ENCODE measurements at places on chromosomes 2 and 18.

DNA sequence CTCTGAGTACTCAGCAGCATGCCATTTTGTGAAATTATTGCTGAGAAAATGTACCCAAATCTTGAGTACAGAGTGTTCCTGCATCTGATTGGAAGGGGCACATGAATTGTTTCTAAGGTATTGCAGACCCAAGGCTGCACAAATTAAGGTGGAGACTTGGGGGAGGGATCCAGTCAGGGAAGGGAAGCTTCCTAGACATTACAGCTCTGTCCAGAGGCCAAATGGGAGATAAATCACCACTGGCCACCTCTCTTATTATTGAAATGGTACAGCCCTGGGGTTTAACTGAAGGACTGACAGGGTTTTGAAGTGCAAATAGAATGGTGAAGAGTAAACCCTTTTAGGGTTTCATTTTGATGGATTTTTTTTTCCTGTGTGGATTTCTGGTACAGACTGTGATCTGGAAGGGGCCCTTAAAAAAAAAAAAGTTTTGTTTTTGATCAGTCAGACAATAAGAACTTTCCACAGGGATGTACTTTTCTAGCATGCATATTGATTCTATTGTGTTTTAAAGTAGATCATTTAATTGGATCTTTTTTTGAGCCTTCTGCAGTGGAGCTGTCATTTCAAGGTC, 119.4 kb downstream of the GREB1L start:
- no peak for DNase-seq

GRCh38 chr2:33215299-33215698, 261.1 kb upstream of the RASGRP3 start:
- no peak for DNase-seq

GRCh38 chr2:124027182-124027581, 2.1 kb downstream of the CNTNAP5 start:
- DNase-seq = no peak

DNA sequence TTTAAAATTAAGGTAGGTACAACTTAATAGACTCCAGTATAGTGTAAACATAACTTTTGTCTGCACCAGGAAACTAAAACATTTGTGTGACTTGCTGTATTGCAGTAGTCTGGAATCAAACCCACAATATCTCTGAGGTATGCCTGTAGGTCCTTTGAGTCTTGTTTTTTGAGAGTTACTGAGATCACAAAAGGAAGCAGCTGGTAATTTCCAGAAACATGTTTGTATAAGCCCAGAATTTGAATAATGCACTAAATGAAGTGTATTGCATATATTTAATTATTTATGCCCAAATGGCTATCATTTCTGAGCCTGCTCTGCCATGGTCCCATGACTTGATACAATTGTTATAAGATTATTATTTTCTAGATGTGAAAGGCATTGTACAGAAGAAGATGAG, 143.3 kb upstream of the LYPD6 start:
- no peak for DNase-seq

GRCh38 chr18:39057423-39058064, 1491.9 kb upstream of the CELF4 start:
- no peak for DNase-seq

GRCh38 chr2:37523814-37524362, 147.6 kb downstream of the CDC42EP3 start:
- no peak for DNase-seq

DNA sequence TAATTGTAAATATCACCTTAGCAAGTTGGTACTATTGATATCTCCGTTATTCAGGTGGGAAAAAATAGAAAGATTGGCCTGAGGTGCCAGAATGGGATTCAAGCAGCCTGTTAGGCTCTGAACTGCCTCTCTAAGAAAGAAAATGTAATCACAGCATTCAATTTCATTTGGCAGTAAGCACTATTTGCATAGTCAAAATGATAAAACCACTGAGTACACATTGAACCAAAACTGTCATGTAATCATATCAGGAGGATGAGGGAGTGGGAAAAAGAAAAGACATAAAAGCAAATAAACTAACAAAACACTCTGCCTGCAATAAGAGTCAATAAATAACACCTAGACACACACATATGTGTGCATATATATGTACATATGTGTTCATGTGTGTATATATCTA, 103.9 kb upstream of the TACR1 start:
- DNase-seq = no peak

- DNase-seq = no peak
These were observed 37.8 kb downstream of the GATA6 start for GRCh38 chr18:22207021-22207758.

- no peak for DNase-seq
These were observed 65.3 kb downstream of the CCDC93 start for GRCh38 chr2:117948615-117949014.

GRCh38 chr2:28991021-28991420, 9.9 kb downstream of the TOGARAM2 start:
- DNase-seq = no peak

DNA sequence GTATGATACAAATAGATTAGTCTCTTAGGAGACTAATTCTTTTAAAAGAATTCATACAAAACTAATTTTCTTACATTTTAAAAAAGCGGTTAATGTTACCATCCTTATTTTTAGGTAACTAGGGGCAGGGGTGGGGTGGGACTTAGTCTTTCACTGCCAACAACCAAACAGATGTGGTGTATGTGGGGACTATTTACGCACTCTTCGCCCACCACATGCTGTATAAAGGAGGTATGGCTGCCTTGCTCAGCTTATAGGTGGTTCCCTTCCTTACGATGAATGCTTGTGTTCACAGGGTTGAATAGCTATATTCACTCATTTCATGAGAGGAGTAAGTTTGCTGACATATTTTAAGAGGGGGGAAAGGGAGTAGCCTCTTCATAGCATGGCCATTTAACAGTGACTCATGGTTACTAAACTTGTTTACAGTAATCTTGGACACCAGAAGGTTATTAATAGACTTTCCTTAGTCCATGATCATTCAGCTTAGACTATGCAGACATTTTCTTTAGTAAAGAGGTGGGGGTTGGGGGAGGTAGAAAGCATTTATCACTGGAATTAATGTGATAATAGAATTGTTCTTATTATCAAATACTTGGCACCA, 61.8 kb downstream of the CAB39 start:
- no peak for DNase-seq

DNA sequence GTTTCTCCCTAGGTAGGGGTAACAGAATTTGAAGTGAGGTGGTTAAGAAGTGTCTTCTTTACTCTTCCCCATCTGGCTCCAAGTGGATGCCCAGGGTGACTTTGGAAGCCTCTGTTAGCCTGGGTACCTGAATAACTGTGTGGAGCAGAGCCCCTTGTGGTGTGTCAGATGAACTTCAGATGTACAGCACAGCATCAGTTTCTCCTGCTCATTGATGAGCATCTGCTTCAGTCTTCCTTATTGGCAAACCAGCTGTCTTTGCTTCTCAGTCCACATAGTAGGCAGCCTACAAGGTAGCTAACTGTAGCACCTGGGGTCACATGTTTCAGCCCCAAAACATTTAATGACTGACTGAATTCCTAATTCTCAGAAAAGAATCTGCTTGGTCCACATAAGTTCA, 56.2 kb upstream of the ATP8B1 start:
- DNase-seq = peak; percentile 14

DNA sequence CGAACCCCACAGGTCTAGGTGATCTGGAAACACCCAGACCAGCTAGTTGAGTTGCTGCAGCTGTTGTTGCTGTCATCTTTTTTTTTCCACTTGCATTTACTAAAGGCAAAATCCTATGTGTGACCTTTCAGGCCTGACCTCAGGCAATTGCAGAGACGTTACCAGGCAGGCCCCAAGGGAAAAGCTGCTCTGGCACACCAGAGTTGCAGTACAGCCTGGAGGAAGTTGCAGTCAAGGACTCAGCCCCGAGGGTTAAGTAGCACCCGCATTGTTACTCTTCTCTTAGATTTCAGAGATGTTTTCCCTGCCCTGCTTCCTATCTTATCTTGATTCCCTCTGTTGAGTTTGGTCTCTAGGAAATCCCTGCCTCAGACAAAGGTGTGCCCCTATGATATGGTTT, 45.2 kb upstream of the SMAD2 start:
- DNase-seq = no peak

GRCh38 chr18:35516789-35517188, 19.0 kb upstream of the INO80C start:
- DNase-seq = no peak

DNA sequence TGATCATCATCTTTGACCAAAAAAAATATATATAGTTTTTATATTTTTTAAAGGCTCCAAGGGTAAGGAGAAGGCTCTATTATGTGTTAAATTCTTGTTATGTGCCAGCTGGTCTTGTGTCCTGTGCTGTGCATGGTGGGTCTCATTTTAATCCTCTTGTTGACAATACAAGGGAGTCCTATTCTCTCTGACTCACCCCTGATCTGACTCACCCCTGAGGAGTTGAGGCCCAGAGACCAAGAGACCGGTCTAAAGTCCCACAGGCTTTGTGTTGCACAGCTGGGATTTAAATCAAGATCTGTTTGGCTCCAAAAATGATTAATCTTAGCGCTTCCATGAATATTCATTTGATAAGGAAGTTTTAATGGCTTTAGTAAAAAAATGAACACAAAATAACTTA, 25.7 kb downstream of the MC2R start:
- no peak for DNase-seq

DNA sequence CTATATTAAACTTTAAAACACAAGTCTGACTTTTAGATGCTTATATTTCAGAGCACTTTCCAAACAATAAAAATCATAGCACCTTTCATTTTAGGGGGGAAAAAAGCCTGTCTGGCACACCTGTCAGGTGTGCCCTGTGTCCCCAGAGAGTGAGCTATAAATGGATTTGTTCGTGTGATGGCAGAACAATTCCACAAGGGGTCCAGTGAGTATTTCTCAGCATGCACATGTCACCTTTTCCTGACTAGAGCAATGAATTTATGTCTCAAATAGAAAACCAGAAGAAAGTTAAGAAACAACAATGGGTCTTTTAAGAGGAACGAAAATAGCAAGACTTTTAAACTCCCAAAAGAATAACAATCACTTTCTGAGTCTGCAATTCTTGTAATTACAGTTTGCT, 55.9 kb downstream of the ACVR1C start:
- DNase-seq = peak; percentile 5

DNA sequence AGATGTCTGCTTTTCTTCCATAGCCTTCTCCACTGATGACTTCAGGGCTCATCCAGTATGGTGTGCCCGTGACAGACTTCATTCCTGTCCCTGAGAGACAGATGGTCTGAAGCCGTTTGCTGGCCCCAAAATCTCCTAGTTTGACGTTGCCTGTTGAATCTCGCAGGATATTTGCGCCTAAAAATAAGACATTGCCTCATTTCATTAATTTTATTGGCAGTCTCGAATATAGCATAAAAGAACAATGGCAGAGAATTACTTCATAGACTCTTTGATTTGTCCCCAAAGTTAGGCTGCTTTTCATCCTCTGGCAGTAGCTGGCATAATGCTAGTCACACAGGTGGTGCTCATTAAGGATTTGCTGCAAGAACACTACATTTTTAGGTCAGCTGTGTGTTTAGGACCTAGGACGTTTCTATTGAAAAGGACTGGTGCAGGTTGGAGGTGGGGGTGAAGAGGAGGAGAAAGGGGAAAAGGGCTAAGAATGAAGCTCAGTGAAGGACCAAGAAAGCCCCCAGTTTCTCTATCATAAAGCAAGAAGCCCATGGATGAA, 14.7 kb upstream of the ERCC3 start:
- DNase-seq = no peak

- no peak for DNase-seq
These were observed 26.5 kb downstream of the WDR35 start for GRCh38 chr2:19963386-19963785.

Data from activated CD4-positive, alpha-beta T cell treated with anti-CD3 and anti-CD28 coated beads for 48 hours (primary cell).